ENCODE measurements at places on chromosomes 11 and 22. TPM values are rescaled to one million over a fixed set of nuclear protein-coding genes. Genes with fewer than 3 reads are reported as not detected.

DNA sequence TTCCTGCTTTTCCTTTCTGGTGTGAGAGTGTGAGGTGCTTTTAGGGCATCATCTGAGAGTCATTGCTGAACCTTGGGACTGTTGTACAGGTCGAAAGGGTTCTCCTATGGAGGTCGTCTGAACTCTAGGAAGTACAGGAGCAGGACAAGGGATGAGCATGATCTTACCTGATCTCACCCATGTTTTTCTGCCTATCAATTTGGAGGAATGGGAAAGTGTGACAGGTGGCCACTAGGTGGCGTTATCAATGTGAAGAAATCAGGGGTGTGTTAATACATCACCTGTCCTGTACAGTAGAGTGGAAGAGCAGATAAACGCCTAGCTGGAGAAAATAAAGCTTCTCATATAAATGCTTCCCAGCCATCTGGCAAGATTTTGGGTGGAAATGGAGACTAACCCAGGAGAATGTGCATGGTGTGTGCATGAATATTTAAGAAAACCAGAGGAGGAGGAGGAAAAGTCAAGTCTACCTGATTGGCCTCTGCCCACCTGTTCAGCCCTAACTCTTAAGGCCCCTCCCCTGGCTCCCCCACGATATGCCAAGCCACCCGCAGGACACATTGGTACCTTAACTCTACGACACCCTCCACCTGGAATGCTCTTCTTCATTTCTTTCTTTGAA is 72.0 kb upstream of the NARS2 start:
- peak; percentile 59 for DNase-seq
- no peak overlapping the region for H3K4me3 ChIP-seq
- peaks cover 6% of the 10 kb centered on the region for H3K4me1 ChIP-seq
- no peak overlapping the region for H3K27ac ChIP-seq
- no peaks in the 10 kb centered on the region for H3K36me3 ChIP-seq
- H3K27me3 ChIP-seq: no peaks in the 10 kb centered on the region

GRCh38 chr11:43434893-43435292 is 76.2 kb downstream of the TTC17 start:
- no peaks in the 10 kb centered on the region for H3K36me3 ChIP-seq
- H3K27ac ChIP-seq: no peak overlapping the region
- DNase-seq: no peak
- H3K4me1 ChIP-seq: no peaks in the 10 kb centered on the region
- no peak overlapping the region for H3K4me3 ChIP-seq

DNA sequence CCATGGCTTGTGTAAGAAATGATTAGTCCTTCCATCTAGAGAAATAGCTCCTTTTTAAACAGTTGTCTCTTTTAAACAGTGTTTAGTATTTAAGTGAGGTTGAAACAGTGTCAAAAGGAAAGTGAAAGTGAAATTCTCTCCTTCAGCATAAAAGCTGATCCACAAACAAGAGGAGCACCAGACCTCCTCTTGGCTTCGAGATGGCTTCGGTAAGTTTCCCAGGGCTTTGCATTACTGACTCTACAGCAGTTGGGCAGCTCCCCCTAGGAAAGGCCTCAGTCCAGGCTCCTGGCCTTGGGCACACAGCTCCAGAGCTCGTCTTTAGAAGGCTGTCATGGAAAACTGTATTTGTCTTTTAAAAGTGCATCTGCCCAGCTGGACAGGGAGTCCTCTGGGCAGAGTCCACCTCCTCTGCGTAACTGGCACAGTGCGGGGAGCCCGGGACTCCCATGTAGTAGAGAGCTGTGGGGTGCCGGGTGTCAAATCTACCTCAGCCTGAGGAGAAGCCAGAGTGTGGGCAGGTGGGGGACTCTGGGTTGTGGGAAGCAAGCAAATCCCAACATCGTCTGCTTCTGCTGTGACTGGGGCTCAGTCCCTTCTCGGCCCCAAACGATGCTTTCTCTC is at the start of gene PLAAT4:
Gene PLAAT4 (plus strand): TSS at position 140 of the 624 bp plus-strand sequence. CDS start 61 bp downstream, at position 201.
- no peaks in the 10 kb centered on the region for H3K36me3 ChIP-seq
- peak within 1 kb of the TSS; percentile 51 for H3K4me3 ChIP-seq
- H3K4me1 ChIP-seq: peaks cover 19% of the 10 kb centered on the region
- DNase-seq: peak; percentile 16
- no peak within 1 kb of the TSS for H3K27ac ChIP-seq
- peaks cover 17% of the 10 kb centered on the region for H3K27me3 ChIP-seq

GRCh38 chr22:47452184-47452583 is 689.7 kb downstream of the TBC1D22A start:
- H3K4me3 ChIP-seq: no peak overlapping the region
- H3K4me1 ChIP-seq: no peaks in the 10 kb centered on the region
- peak; percentile 53 for DNase-seq
- H3K27me3 ChIP-seq: peaks cover 2% of the 10 kb centered on the region
- H3K27ac ChIP-seq: no peak overlapping the region

- H3K27ac ChIP-seq: no peak overlapping the region
- no peak overlapping the region for H3K4me3 ChIP-seq
- no peaks in the 10 kb centered on the region for H3K36me3 ChIP-seq
- H3K4me1 ChIP-seq: no peaks in the 10 kb centered on the region
- DNase-seq: no peak
Measured at GRCh38 chr11:1161410-1162137, 3.8 kb downstream of the MUC5AC start.

- H3K4me1 ChIP-seq: no peaks in the 10 kb centered on the region
- DNase-seq: no peak
- no peak overlapping the region for H3K4me3 ChIP-seq
- no peaks in the 10 kb centered on the region for H3K27me3 ChIP-seq
- no peaks in the 10 kb centered on the region for H3K36me3 ChIP-seq
- no peak overlapping the region for H3K27ac ChIP-seq
Measured at GRCh38 chr11:91489989-91490388, 734.6 kb upstream of the FAT3 start.

GRCh38 chr22:25123677-25124076 is 76.0 kb upstream of the CRYBB3 start:
- H3K36me3 ChIP-seq: peaks cover 11% of the 10 kb centered on the region
- no peak overlapping the region for H3K27ac ChIP-seq
- no peak for DNase-seq
- H3K4me3 ChIP-seq: no peak overlapping the region
- peaks cover 32% of the 10 kb centered on the region for H3K4me1 ChIP-seq

DNA sequence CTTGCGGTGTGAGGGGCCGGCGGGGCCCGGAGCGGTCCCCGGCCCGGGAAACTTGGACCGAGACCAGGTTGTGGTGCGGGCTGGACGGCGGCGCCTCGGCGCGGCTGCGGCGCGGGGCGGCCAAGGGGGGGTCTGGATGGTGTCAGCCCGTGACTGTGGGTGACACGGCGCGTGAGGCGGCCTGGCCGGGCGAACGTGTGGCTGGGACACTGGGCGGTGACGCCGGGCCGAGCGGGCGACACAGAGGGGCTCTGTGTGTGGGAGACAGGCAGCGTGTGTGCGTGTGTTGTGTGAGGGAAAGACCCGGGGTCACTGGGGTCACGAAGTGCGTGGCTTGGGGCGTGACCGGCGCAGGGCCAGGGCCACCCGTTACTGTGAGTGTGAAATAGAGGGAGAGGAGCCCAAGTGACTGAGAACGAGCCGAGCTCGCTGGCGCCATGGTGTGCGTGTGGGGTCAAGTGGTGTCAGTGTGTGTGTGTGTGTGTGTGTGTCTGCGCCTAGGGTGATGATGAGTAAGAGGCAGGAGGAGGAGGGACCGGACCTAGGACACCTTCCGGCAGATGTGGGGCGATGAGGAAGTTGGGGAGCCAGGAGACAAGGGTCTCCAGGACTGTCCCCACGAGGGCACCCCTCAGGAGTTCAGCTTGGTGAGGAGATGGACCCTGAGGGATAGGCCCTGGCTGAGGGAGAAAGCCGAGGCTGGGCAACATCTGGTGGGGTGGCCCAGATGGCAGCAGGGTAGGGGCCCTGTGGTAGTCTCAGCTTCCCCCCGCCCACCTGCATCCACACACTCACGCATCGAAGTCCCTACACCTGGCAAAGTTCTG is 817 bp downstream of the RELT start:
- H3K27me3 ChIP-seq: peaks cover 7% of the 10 kb centered on the region
- no peaks in the 10 kb centered on the region for H3K36me3 ChIP-seq
- H3K4me1 ChIP-seq: peaks cover 43% of the 10 kb centered on the region
- H3K27ac ChIP-seq: peak overlapping the region; percentile 51
- H3K4me3 ChIP-seq: peak overlapping the region; percentile 79
- peak; percentile 54 for DNase-seq

GRCh38 chr11:83723999-83724398 is 437.8 kb upstream of the CCDC90B start:
- H3K27ac ChIP-seq: no peak overlapping the region
- peaks cover 14% of the 10 kb centered on the region for H3K4me1 ChIP-seq
- peak; percentile 51 for DNase-seq
- peak overlapping the region; percentile 35 for H3K4me3 ChIP-seq
- H3K27me3 ChIP-seq: no peaks in the 10 kb centered on the region

DNA sequence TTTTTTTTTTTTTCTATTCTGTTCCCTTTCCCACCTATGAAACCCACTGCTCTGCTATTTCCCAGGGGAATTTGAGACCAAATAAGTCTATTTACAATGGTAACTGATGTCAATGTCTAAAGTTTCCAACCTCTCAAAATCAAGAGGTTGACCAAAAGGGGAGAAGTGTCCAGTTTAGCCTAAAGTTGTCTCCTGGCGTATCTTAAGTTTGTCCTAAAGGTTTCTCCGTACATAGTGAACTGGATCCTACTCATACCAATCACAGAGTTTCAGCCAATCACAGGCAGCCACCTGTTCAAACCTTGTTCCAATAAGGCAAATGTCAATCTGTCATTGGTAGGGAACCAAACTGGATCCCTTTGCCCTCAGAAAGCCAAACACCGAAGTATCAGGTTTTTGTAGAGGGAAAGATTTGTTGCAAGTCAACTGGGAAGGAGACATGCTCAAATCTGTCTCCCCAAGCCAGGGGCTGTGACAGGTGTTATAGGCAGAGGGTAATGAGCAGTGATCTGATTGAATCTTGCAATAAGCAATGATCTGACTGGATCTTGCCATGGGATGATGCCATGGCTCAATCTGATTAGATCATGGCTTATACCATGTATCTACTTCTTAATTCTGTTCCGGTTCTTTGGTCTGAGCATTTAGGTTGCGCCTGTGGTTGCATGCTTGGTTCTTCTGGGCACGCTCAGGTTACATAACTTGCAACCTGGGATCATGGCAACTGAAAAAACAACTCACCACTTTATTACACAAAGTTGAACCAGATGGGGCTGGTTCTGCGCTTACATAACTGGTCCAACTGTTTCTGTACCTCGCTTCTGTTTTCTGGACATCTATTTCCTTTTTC is 1.1 kb upstream of the VPS37C start:
- H3K4me1 ChIP-seq: peaks cover 65% of the 10 kb centered on the region
- peak; percentile 69 for DNase-seq
- H3K4me3 ChIP-seq: peak overlapping the region; percentile 71

GRCh38 chr11:83448686-83449085 is 162.5 kb upstream of the CCDC90B start:
- no peak overlapping the region for H3K4me3 ChIP-seq
- no peak for DNase-seq
- H3K27me3 ChIP-seq: no peaks in the 10 kb centered on the region
- no peaks in the 10 kb centered on the region for H3K4me1 ChIP-seq
- H3K36me3 ChIP-seq: no peaks in the 10 kb centered on the region
- H3K27ac ChIP-seq: no peak overlapping the region

GRCh38 chr11:33542921-33543320 is 157.7 kb downstream of the C11orf91 start:
- DNase-seq: peak; percentile 23
- no peak overlapping the region for H3K4me3 ChIP-seq
- H3K27ac ChIP-seq: no peak overlapping the region
- H3K36me3 ChIP-seq: no peaks in the 10 kb centered on the region

GRCh38 chr22:36560001-36560400 is 31.0 kb upstream of the EIF3D start:
- DNase-seq: no peak
- no peak overlapping the region for H3K27ac ChIP-seq
- peaks cover 28% of the 10 kb centered on the region for H3K4me1 ChIP-seq

DNA sequence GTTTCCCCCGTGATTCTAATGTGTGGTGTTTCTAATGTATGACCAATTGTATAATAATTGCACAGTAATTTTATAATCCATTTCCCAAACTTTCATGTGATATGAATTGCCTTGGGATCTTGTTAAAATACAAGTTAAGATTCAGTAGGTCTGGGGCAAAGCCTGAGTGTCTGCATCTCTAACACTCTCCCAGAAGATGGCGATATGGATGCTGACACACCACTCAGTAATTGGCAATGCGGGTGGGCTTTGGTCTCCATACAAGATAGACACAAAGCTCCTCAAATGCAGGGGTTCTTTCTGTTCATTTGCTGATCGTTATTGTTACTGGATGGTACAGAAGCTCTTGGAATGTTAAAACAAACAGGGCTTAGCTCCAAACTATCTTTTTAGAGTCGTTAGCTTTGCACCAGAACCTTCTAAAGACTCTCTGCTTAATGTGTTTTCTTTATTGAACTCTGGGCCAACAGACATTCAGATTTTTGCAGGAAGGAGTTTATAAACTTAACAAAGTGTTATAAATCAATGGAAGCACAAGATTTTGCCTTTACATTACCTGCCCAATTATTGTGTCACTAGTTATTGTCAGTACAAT is 45.4 kb upstream of the ANO3 start:
- H3K4me1 ChIP-seq: no peaks in the 10 kb centered on the region
- DNase-seq: peak; percentile 2
- no peak overlapping the region for H3K4me3 ChIP-seq
- H3K27ac ChIP-seq: no peak overlapping the region

- H3K36me3 ChIP-seq: no peaks in the 10 kb centered on the region
- DNase-seq: no peak
- no peak overlapping the region for H3K27ac ChIP-seq
- no peaks in the 10 kb centered on the region for H3K4me1 ChIP-seq
Measured at GRCh38 chr11:134349802-134350355, 18.1 kb downstream of the GLB1L2 start.

DNA sequence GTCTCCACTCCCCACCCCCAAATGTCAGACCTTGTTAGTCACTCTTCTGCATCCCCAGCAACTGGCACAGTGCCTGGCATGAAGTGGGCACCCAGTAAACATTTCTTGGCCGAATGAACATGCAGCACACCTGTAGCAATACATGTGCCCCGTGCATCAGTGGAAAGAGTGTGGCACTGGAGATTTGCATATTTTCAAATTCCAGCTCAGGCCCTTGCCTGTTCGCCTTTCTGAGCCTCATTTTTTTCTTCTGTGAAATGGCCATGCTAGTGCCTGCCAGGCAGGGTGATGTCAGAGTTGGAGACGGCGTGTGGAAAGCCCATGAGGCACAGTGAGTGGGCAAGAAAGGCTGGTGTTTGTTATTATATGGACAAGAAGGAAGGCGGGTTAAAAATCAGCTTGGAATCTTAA is 38.7 kb downstream of the CD82 start:
- H3K27ac ChIP-seq: no peak overlapping the region
- H3K4me1 ChIP-seq: no peaks in the 10 kb centered on the region
- peaks cover 2% of the 10 kb centered on the region for H3K27me3 ChIP-seq
- no peak for DNase-seq
- no peaks in the 10 kb centered on the region for H3K36me3 ChIP-seq

DNA sequence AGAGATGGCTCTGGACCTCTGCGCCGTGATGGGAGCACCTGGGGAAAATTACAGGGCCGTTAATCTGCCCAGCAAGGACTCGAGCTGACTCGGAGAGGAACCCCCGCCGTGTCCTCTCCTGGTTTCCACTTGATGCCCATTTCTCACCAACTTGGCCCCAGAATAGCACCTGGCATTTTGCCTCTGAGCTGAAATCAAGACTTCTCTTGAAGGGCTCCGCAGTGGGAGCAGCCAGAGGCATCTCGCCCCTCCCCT is 19.0 kb upstream of the CABP7 start:
- peaks cover 43% of the 10 kb centered on the region for H3K4me1 ChIP-seq
- no peak for DNase-seq
- peaks cover 16% of the 10 kb centered on the region for H3K27me3 ChIP-seq
- H3K4me3 ChIP-seq: no peak overlapping the region

Gene NXPE1
- not detected for total RNA-seq

Gene SERPINH1
- 31.3 TPM for total RNA-seq

Gene VPREB1
- total RNA-seq: not detected

Gene GAL3ST3
- not detected for total RNA-seq

Gene ART1
- total RNA-seq: not detected

Gene NTM
- not detected for total RNA-seq

Gene SELENOH
- total RNA-seq: 77.4 TPM

Gene TTC36
- total RNA-seq: 0.40 TPM

Gene EPS8L2
- 55.6 TPM for total RNA-seq

Gene SLC6A5
- not detected for total RNA-seq

Data from HepG2 (cell line).